ENCODE measurements at places on chromosomes 4 and X.
A peak's percentile ranks its signal among the peaks of the same experiment; 100 is the strongest.

DNA sequence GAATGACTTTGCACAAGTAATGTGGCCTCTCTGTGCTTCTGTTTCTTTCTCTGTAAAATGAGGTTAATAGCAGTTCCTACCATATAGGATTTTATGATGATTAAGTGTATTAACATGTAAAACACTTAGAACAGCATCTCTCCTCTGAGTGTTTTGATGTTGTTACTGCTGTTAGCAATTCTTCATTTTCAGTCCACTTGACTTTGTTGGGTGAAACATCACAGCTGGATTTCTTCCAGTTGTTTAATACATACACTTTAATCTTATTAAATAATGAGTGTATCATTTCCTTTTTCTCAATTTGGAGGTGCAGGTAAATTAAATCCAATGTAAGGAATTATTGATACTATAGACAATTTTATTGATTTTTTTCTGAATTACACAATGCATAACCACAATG, 113.6 kb downstream of the KDR start:
- no peak for DNase-seq

DNA sequence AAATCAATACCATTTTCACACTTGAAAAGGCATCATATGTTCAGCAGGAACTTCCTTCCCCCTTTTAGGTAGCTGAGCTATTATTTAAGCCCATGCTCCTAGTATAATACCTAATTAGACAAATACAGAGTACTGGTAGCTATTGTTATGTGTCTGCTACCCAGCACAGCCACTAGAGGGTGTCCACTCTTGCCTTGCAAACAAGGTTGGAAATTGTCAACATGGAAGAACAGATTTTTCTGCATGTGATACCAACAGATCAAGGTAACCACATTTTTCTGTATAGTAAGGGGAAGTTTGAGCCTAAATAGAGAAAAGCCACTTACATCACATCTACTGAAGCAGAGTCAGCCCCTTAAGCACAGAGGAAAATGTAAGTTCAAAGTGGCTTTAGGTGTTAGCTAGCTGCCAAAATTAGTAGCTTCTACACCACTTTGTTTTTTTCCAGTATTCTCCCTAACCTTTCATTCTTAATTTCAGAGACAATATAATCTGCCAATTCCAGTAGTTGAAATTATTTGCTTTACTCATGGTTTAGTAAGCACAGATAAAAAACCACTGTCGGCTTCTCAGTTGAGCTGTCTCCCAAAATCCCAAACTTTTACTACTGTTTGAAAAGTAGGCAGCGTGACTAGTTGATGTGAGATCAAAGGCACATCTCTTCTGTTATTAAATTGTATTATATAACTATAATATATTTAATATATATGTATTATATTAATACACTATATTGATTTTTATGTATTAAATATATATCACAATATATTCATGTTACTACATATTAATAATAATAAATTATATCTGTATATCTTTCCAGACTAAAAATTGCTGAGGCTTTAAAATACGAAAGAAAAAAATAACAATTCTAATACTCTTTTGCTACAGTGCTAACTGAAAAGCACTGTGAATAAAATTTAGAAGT, 38.2 kb downstream of the EDNRA start:
- DNase-seq: peak; percentile 44

DNA sequence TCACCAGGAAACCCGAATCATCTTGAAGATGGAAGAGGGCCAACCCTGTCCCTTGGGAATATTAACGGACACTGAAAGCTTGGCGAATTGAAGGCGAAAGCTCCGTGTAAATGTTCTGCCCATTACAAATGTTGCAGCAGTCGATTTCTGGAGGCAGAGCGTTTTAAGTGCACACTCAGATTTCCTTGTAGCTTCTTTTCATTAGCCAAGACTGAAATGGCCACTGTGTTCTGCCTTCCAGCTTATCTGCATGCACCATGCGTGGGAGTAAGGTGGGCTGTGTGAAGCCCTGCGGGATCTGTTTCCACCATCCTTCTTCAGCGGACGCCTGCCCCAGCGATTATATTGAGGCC, 1.3 kb downstream of the SMIM20 start:
- no peak for DNase-seq

DNA sequence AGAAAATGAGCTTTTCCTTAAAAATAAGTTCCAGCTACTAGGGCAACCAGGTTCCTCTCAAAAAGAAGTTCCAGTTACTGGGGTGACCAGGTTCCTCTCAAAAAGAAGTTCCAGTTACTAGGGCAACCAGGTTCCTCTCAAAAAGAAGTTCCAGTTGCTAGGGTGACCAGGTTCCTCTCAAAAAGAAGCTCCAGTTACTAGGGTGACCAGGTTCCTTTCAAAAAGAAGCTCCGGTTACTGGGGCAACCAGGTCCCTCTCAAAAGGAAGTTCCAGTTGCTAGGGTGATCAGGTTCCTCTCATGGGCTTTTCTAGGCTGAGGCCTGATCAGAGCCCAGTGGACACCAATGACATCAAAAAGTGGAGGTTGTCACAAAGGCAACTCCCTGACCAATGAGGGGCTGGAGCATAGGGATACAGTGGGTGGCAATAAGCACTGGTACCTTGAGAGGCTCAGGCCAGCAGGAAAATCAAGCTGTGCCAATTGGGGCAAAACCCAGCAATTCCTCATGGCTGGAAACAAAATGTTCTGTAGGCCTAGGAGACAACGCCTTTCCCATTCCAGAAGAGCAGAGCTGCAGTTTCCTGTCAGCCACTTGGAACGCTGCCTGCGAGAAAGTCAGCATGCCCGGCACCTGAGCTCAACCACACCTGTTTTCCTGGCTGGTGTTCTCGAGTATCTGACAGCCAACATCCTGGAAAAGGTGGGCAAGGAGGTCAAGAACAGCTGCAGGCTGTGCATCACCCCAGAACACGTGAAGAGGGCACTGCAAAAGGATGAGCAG, 12.3 kb upstream of the SYTL5 start:
- no peak for DNase-seq

GRCh38 chr4:173835903-173836302, 305.9 kb upstream of the HAND2 start:
- no peak for DNase-seq

GRCh38 chr4:100009490-100009889, 59.4 kb upstream of the H2AZ1 start:
- no peak for DNase-seq

Data from HTR-8/SVneo (cell line).